ENCODE measurements at places on chromosomes 7 and 10.

- no peak for DNase-seq
Measured at GRCh38 chr7:139737221-139738100, 40.3 kb downstream of the HIPK2 start.

GRCh38 chr7:86975449-86975848 lies 84.0 kb downstream of the ELAPOR2 start:
- DNase-seq, result no peak

- no peak for DNase-seq
Measured at GRCh38 chr7:73865738-73866445, 4.9 kb downstream of the TMEM270 start.

- DNase-seq, result no peak
Measured at GRCh38 chr10:25666276-25666675, 267.8 kb upstream of the MYO3A start.

- no peak for DNase-seq
Measured at GRCh38 chr7:149237502-149237901, 1.9 kb upstream of the ZNF212 start.

GRCh38 chr10:35643151-35644049 lies 1.3 kb upstream of the FZD8 start:
- DNase-seq, result no peak

DNA sequence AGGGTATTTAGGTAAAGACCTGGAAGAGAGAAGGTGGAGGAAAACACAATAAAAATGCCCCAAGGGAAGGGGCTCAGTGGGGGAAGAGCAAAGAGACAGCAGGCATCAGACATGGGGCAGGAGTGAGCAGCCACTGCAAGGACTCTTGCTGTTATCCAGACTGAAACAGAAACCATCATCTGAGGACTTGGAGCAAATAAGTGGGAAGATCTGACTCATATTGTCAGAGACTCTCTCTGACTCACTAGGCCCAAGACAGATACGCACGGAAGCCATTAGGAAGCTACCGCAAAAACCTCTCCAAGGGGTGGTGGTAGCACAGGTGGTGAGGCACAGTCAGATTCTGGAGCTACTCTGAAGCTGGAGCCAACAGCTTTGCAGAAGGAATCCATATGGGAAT lies 110.7 kb downstream of the RNF32 start:
- no peak for DNase-seq

GRCh38 chr7:1569016-1569415 lies 816 bp downstream of the PSMG3 start:
- no peak for DNase-seq

- no peak for DNase-seq
Measured at GRCh38 chr7:149713731-149714068, 59.7 kb downstream of the ZNF467 start.

- DNase-seq, result peak; percentile 15
Measured at GRCh38 chr7:106111655-106112117, 426 bp downstream of the SYPL1 start.

DNA sequence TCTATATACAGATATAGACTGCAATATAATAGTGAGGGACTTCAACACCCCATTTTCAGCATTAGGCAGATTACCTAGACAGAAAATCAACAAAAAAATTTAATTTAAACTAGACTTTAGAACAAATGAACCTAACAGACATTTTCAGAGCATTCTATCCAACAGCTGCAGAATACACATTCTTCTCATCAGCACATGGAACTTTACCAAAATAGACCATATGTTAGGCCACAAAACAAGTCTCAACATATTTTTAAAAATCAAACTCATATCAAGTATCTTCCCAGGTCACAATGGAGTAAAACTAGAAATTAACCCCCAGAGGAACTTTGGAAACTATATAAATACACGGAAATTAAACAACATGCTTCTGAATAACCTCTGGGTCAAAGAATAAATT lies 169.6 kb downstream of the MTERF1 start:
- no peak for DNase-seq
